ENCODE measurements at places on chromosomes 6 and 20.
A peak's percentile ranks its signal among the peaks of the same experiment; 100 is the strongest.

DNA sequence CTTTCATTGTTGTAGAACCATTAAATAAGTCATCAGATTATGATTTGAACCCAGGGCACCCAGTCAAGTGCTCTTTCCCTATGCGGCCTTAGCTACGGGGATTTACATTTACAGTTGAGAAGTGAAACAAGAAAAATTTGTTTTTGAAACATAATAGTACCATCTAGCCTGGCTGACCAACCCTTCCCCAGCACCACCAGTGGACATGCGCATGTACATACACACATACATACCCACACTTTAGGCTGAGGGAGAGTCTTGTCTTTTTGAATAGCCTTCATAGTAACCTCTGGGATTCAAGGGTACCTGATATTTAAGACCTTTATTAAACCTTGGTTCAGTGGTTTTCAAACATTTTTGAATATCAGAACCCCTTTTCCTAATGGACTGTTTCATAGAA is 33.8 kb downstream of the SCAND1 start:
- no peak for DNase-seq

DNA sequence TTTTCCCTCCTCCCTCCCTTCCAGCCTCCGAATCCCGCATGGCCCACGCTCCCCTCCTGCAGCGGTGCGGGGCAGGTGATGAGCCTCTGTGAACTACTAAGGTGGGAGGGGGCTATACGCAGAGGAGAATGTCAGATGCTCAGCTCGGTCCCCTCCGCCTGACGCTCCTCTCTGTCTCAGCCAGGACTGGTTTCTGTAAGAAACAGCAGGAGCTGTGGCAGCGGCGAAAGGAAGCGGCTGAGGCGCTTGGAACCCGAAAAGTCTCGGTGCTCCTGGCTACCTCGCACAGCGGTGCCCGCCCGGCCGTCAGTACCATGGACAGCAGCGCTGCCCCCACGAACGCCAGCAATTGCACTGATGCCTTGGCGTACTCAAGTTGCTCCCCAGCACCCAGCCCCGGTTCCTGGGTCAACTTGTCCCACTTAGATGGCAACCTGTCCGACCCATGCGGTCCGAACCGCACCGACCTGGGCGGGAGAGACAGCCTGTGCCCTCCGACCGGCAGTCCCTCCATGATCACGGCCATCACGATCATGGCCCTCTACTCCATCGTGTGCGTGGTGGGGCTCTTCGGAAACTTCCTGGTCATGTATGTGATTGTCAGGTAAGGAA is at the start of gene OPRM1:
Gene OPRM1, plus strand, starts transcription at position 10 of the 612 bp plus-strand sequence. Its CDS starts 305 bp downstream, at position 315.
- DNase-seq = peak; percentile 44

GRCh38 chr20:19758501-19759331 is 658 bp downstream of the RIN2 start:
- peak; percentile 90 for DNase-seq

GRCh38 chr6:36912586-36912985 is 26.8 kb downstream of the C6orf89 start:
- no peak for DNase-seq

DNA sequence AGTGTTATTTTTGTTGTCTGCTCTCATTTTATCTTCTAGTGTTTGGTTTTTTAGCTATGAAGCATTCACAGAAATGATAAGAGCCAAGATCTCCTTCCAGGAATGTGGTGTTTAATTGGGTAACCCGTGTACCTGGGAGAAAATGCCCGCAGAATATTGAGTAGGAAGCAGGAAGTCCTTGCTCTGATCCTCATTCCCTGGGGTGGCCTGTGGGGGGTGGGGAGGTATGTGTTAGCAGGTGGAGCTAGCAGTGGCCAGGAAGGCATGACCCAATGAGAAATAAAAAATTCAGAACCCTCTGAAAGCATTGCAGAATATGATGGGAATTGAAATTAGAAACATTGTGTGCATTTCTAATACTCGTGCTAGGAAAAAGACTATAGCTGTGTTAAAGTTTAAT is 100.8 kb downstream of the DTD1 start:
- no peak for DNase-seq

Measured in Right ventricle myocardium superior (tissue), 1 donor.